ENCODE measurements at places on chromosomes 1 and 21.

GRCh38 chr1:231039161-231040018, 664 bp downstream of the FAM89A start:
- DNase-seq, result no peak

DNA sequence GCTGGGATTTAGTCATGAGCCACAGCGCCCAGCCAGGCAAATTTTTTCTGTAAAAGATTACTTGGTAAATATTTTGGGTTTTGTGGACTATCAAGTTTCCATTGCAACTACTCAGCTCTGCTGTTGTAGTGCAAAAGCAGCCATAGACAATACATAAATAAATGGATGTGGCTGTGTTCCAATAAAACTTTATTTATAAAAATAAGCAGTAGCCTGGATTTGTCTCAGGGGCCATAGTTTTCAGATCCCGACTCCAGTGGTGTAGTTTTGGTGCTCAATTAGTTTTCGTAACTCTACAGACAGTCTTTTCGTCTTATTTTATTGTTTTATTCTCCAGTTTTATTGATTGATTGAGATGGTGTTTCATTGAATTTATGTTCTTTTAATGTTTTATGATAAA, 80.1 kb upstream of the IVNS1ABP start:
- DNase-seq, result no peak

GRCh38 chr1:223330466-223330865, 33.5 kb downstream of the SUSD4 start:
- no peak for DNase-seq

DNA sequence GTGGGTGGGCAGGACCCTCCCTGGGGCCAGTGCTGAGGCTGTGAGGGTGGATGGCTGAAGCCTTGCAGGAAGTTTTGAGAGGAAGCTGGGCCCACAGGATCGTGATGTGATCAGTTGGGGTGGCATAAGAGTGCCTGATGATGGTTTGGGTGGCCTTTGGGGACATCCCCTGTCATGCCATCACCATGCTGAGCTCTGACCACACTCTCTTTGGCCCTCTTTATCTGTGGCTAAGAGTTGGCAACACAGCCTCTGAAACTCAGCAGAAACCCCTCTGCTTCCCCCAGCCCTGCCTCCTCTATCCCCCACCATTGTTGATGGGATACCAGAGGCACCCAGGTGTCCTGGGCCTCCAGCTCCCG, 19.8 kb downstream of the MIIP start:
- DNase-seq, result no peak

- no peak for DNase-seq
Measured at GRCh38 chr1:34984435-34984792, 733 bp downstream of the TMEM35B start.

DNA sequence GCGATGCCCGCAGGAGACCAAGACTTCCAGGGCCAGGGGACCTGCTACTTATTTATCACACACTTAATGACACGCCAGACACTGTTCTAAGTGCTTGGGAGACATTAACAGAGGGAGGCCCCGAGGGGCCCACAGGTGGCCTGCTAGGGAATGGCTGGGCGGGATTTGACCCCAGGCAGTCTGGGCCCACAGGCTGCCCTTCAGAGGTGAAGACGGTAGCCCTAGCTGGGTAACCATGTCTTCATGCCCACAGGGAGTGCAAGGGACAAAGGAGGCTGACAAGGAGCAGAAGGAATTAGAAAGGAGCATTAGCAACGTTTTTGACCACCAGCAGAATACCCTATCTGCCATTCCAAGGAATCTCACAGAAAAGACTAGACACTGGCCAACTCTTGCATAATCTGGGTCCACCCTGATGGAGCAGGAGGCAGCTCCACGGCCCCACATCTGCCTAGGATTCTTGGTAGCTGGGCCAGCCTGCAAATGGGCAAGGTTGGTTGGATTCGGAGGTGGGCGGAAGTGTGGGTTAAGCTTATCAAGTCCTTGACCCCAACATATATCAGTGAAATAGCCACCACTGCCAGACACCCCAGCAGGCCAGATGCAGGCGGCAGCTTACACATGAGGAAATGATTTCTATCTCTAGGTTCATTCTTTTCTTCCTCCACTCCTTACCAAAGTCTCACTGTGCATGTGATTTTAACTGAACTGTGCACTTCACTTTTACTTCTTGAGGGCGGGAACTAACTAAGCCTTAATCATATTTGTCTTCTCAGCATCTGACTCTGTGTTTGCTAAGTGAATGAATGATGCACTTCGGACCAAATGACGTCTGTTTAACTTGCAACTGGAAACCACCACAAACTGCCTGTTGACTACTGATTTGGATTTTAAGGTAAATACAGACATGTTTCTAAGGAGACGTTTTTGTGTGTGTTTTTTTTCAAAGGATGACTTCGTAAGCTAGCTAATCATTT, 3.4 kb upstream of the ETS2 start:
- DNase-seq, result no peak

GRCh38 chr1:225990705-225991464, 8.3 kb downstream of the SDE2 start:
- DNase-seq, result no peak

DNA sequence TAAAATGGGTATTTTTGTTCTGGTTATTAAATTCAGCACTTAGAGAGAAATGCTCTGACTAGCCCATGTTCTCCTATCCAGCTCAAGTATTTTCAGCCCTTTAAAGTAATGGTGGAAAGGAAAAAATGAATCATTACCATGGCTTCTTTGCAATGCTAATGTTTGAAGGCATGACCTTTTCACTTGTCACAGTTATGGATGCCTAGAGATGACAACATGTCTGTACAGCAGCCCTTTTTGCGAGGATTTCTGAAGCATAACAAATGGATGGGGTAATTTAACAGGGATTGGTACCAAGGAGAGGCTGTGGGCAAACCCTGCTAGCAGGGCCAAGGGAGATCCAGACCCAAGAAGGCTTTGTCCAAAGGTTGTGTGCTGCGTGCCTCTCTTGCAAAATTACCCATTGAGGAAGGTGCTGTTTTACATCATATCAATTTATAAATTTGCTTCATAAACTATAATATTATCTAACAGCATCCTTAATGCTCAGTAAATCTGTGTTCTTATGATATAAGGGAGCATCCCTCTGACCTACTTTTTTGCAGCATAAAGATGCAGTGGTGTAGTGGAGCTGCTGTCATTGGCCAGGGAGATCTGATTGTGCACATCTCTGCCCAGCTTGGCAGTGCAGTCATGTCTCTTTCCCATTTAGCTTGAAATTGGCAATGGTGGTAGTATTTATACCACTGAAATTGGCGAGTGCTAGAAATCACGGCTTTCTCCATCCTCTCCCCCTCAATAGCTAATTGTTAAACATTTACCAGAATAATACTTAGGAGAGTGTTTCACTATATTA, 327.1 kb downstream of the PCP4 start:
- no peak for DNase-seq

DNA sequence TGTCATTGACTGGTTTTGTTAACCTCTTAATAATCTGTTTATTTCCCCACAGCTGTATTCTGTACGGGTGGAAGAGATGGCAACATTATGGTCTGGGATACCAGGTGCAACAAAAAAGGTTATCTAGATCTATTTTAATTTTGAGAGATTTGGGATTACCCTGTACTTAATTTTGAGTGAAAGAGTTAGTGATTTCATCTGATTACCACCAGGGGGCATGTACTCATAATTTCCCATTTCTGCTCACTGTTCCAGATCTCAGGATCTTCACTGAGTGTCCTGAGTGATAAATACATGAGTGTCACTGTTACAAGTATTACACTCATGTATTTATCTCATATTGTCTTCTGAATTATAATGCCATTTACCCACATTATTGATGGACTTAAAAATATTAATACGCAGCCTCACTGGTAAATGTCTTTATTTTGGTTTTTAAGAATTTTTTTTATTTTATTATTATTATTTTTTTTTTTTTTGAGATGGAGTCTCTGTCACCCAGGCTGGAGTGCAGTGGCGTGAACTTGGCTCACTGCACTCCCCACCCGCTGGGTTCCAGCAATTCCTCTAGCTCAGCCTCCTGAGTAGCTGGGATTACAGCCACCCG, 27.4 kb downstream of the DTL start:
- DNase-seq, result no peak

GRCh38 chr1:50930193-50930592, 29.9 kb downstream of the FAF1 start:
- DNase-seq, result no peak

GRCh38 chr1:60031146-60031545, 42.4 kb downstream of the C1orf87 start:
- DNase-seq, result no peak

DNA sequence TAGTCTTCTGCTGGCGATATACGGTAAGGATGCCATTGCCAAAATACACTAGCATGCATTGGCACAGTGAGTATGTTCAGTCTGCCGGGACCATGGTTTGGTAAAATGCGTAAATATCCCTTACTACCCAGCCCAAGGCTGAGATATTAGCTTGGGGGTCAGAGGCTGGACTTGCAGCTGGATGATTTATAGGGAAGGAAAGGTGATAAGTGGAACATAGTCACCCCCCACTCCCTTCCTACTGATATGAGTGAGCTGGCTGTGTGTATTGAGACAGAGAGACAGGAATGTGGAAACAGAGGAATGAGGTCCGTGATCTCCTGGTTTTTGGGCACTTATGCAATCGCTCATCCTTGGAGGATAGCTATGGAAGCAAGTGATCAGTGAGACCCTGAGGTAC, 642.8 kb downstream of the KCNT2 start:
- DNase-seq, result peak; percentile 40

DNA sequence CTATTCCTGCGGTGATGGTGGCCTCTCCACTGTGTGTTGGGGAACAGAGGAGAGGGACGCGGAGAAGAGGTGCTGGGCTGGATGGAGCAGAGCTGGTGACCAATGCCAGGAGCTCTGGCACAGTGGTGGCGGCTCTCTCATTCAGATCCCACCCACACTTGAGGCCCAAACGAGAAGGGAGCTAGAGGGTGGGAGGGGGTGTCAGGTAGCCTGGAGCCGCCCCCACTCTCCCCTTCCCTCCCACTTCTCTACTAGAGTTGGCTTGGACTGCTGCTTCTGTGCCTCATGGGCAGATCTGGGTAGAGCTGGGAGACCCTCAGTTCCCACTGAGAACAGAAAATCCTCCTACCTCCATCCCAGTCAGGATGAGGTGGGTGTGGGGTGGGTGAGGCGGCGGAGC, 3.5 kb downstream of the TTC39A start:
- no peak for DNase-seq

GRCh38 chr1:12172042-12172851, 5.5 kb downstream of the TNFRSF1B start:
- no peak for DNase-seq

DNA sequence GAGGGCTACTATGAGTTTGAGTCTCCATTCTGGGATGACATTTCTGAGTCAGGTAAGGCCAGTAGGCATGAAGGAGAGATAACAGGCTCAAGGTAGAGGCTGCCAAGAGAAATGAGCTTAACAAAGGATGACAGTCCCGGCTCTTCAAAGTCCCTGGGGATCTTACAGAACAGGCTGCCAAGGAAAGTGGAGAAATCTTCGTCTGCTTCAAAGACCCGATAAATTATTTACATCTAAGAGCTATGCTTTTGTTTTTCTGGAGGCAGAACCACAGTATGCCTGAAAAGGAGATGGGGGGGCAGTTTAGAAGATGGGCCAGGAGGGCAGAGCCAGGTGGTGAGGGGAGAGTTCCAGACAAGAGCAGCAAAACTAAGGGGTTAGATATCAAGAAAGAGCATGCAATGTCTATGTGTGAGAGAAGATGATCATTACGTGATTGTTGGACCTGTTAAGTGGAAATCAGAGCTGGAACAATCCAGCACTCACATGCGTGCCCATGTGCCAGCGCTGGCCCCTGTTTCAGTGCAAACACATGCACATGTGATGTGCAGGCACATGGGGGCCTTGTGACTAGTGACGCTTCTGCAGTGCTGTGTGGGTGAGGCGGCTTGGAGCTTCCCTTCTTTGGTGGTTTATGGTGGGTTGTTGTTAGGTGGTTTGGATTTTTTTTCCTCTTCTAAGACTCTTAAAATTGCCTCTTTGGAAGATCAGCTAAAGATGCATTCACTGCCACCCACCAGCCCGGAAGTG, 25.7 kb downstream of the CAMK1G start:
- DNase-seq, result no peak

DNA sequence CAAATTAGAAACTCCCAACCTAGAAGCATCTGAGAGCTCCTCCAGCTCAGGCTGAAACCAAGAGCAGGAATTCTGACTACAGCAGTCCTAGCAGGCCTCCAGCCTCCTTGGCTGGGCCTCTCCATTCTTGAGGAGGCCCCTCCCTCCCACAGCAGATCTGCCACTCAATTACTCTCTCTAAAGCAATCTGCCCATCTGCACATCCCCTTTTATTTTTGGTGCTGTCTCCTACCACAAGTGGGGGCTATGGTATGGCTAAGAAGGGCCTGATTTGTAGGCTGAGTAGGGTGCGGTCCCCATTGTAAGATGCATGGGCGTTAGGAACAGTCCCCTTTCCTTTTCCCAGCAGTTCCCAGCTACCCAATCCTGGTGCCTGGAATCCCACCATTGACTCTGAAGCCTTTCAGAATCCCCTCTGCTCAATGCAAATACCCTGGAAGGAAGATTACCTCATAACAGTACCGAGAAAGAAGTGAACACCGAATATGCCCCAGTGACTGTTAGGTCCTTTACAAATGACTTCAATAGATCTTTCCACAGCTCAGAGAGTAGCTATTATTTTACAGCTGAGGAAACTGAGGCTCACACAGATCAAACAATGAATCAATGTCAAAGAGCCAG, 11.6 kb upstream of the TTC39A start:
- no peak for DNase-seq

DNA sequence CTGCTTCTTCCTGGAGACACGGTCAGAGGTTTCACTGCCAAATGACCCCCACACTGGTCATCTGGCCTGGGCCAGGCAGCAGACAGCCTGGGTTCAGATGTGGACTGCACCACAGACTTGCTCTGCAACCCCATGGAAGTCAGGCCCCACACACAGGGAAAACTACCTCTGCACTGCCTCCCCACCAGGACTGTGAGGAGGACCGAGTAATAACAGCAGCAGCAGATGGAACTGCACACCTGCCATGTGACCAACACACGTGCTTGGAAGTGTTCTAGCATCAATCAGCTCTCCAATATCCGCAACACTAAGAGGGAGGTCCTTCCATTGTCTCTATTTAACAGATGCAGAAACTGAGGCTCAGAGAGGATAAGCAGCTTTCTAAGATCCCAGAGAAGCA, 51.4 kb downstream of the SLC9A1 start:
- DNase-seq, result no peak

- DNase-seq, result peak; percentile 6
Measured at GRCh38 chr1:198641501-198641900, 2.7 kb downstream of the PTPRC start.

DNA sequence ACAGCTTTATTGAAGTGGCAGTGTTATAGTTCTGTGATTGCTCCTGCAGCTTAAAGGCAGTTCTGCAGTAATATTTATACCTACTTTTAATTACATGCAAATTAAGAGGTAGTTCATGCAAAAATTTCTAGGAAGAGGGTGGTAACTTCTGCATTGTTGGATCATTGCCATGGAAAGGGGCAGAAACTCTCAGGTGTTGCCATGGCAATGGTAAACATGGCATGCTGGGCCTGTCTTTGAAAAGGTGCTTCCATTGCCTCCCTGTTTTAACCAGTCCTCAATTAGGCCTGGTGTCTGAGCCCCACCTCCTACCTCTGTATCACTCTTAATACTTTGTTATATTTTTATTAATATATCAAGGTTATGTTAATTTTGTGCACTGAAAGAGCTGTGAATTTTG, 104.7 kb downstream of the DISC1 start:
- DNase-seq, result no peak

All from NCI-H226 (cell line).